ENCODE measurements at places on chromosomes 5 and 9.

- DNase-seq = no peak
Observed at GRCh38 chr5:98529321-98529720, 244.1 kb upstream of the RGMB start.

DNA sequence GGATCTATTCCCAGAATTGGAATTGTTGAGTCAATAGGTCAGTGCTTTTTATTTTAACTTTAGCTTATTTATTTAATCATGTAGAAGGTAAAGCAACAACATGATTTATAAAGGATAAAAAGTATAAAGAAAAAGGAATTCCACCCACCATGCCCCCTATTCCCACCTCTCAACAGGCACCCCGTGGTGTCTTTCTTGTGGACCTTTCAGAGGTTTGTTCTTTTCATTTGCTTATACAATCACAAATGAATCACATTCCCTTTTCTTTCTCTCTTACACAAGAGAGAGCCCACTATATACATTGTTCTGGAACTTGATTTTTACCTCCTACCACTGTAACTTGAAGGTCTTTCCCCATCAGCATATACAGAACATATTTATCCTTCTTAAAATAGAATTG, 37.2 kb upstream of the SMIM32 start:
- DNase-seq = no peak

DNA sequence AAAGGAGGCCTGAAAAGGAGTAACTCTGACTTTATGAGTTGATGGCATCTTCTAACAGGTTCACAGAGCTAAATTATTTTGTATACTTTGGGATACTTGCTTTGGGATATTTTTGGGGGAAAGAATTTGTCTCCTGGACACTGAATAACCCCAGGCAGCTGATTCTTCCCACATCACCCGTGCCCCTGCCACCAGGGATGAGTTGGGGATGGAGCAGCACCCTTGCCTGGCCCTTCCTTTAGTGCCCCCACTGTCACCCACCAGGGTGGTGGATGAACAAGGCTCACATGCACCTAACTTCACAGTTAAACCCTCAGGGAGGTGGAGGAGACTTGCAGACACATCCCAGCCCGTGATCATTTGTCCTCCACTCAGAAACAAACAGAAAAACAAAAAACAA, 2.3 kb upstream of the ADAMTS2 start:
- no peak for DNase-seq

DNA sequence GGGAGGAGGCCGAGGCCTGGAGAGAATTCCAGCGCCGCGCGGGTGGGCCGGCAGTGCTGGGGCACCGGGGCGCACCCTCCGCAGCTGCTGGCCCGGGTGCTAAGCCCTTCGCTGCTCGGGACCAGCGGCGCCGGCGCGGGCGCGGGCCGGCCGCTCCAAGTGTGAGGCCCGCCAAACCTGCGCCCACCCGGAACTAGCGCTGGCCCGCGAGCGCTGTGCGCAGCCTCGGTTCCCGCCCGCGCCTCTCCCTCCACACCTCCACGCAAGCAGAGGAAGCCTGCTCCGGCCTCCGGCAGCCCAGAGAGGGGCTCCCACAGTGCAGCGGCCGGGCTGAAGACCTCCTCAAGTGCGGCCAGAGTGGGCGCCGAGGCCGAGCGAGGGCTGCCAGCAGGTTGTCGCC, 7.7 kb upstream of the SRFBP1 start:
- DNase-seq = no peak

GRCh38 chr5:38403406-38403805, 145.0 kb downstream of the EGFLAM start:
- peak; percentile 47 for DNase-seq

GRCh38 chr9:108290839-108291585, 564.8 kb downstream of the ACTL7B start:
- no peak for DNase-seq

DNA sequence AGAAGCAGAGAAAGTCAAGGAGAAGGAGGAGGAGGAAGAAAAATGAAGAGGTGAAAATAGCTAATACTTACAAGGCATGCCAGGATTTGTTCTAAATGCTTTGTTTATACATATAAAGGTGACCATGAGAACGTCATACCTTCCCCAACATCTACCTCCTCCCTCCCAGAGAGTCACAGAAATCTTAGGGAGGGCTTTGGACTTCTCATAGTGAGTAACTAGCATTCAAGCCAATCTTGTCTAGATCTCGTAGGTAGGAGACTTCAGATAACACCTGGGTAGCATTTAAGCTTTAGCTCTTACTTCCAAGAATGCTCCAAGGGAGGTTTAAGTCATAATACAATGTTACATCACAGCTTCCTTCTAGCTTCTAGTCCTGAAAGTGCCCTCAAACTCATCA, 36.5 kb upstream of the GPBP1 start:
- DNase-seq = no peak

Data from hepatic stellate cell (primary cell).